ENCODE measurements at places on chromosomes 6 and 20.

DNA sequence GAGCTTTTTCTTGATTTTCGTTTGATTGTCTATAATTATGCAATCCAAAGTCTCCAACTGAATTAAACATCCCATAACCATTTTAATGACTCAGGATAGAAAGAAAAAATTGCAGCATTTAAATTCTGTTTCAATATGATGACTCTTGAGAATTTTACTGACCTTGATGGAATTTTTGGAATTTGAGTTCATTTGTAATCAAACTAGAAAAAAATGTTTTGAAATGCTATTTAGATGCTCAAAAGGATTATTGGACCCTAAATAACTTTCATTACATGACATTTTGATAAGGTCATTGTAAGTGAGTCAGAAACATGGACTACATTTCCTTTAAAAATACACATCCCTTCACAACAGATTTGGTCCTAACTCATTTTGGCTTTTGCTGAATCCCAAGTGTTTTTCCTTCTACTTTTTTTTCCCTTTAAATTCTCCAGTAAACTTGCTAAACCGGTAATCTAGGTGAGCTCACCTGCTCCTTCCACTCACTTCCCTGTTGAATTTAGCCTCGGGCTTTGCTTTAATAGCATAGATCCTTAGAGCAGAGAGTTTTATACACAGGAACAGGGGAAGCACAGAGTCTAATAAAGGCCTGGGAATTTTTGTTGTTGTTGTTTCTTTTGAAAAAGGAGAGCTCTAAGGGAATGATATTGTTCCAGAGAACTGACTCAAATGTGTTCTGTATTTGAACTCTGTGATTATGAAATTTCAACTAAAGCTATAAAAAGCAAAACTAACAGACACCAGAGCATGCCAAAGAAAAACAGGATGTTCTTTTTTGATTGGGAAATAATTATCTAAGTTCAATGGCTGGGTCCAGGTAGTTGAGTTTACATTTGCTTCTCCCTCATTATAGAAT lies 1088.2 kb upstream of the CITED2 start:
- H3K36me3 ChIP-seq, result no peaks in the 10 kb centered on the region
- peak overlapping the region; percentile 88 for H3K27ac ChIP-seq
- no peaks in the 10 kb centered on the region for H3K27me3 ChIP-seq
- H3K4me3 ChIP-seq, result no peak overlapping the region
- peak; percentile 53 for DNase-seq

DNA sequence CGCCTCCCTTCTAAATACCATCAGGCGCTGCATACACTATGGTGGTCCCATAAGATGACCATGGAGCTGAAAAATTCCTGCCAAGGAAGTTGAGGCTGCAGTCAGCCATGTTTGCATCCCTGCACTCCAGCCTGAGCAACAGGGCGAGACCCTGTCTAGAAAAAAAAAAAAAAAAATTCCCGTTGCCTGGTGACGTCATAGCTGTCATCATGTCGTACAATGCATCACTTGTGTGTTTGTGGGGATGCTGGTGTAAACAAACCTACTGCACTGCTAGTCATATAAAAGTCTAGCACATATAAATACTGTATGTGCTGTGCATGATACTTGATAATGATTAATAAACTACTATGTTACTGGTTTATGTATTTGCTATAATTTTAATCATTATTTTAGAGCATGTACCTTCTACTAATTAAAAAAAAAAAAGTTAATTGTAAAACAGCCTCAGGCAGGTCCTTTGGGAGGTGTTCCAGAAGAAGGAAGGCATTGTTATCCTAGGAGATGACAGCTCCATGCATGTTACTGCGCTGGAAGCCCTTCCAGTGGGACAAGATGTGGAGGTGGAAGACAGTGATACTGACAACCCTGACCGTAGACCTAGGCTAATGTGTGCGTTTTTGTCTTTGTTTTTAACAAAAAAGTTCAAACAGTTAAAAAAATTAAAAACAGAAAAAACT lies 132.6 kb downstream of the BANF2 start:
- peak; percentile 34 for DNase-seq
- peaks cover 25% of the 10 kb centered on the region for H3K4me1 ChIP-seq
- H3K27ac ChIP-seq, result peak overlapping the region; percentile 75

DNA sequence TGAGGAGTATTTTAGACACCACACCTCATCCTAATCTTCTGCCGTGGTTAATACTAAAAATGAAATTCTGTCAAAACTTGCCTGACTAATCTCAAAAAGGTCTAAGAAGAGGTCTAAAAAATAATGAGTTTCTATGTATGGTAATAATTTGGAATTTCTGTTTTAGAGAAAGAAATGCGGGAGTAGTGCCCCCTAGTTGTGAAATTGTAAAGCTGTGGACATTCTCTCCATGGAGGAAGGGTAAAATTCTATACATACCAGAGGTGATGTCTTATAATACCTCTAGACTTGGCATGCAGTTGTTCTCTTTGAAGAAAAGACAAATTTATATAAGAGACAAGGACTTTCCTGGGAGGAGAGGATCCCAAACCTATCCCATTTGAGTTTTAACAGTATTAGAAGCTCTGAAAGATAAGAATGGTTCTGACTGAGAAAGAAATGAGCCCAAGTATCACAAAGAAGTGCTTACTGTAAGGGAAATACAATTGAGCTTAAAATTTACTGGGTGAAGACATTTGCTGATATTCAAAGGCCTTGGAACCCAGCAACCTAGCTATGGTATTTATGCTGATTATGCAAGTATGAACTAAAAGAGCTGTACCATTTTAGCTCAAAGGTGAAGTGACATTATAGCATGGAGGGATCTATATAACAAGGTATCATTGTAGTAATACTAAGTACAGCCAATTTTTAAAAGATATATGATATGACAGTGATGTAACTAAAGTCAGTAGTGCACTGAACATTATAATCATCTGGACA lies 5.1 kb upstream of the EPHA7 start:
- no peak for DNase-seq
- no peaks in the 10 kb centered on the region for H3K36me3 ChIP-seq
- H3K4me1 ChIP-seq, result no peaks in the 10 kb centered on the region
- no peaks in the 10 kb centered on the region for H3K27me3 ChIP-seq
- no peak overlapping the region for H3K4me3 ChIP-seq
- H3K27ac ChIP-seq, result no peak overlapping the region

DNA sequence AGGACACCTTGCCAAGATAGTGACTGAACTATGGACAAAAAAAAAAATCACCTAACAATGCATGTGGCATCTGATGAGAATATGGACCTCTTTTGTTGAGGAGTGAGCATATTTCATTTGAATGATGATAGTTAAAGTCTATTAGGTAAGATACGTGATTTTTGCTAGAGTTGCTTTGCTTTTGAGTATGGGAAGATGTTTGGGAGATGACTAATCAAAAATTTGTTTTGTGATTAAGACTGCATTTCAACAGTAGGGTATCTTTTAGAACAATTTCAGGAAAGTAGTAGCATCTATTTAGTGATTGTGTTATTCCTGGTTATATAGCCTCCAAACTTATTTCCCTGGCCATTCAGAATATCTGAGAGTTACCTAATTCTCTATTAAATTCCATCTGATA lies 878.6 kb upstream of the CITED2 start:
- H3K36me3 ChIP-seq, result no peaks in the 10 kb centered on the region
- DNase-seq, result peak; percentile 52
- no peak overlapping the region for H3K27ac ChIP-seq
- H3K27me3 ChIP-seq, result no peaks in the 10 kb centered on the region
- H3K4me3 ChIP-seq, result no peak overlapping the region

DNA sequence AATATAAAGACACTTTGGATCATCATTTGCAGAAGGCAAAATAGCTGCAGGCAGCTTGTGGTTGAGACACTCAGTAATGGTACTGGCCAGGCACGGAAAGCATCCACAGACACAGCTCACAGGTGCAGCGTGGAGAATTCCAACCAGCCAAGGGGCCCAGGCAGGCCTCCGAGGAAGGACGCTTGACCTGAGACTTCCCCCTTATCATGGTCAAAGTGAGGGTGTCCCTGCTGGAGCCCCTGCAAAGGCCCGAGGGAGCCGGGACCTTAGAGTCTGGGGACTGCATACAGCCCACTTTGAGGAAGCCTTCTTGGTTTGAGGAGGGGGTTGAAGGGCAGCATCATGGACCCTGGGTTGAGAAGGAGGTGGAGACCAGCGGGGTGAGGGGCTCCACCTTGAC lies 15.1 kb upstream of the MYT1 start:
- no peaks in the 10 kb centered on the region for H3K4me1 ChIP-seq
- H3K4me3 ChIP-seq, result no peak overlapping the region
- no peak overlapping the region for H3K27ac ChIP-seq
- H3K36me3 ChIP-seq, result no peaks in the 10 kb centered on the region
- H3K27me3 ChIP-seq, result peaks cover 9% of the 10 kb centered on the region

GRCh38 chr6:3732345-3733141 lies 19.0 kb downstream of the PXDC1 start:
- no peak overlapping the region for H3K27ac ChIP-seq
- H3K4me3 ChIP-seq, result no peak overlapping the region
- peak; percentile 94 for DNase-seq
- no peaks in the 10 kb centered on the region for H3K27me3 ChIP-seq

DNA sequence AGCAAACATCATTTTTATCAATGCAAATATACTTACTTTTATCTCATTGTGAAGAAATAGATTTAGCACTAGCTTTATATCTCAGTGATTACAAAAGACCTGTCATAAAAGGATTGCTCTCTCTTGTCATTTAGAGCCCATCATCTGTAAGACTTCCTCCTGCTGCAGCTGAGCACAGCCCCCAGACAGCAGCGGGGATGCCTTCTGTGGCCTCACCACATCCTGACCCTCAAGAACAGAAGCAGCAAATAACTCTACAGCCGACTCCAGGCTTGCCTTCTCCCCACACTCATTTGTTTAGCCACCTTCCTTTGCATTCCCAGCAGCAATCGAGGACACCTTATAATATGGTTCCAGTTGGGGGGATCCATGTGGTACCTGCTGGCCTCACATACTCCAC lies 127.0 kb upstream of the EDN1 start:
- H3K4me1 ChIP-seq, result peaks cover 7% of the 10 kb centered on the region
- DNase-seq, result no peak
- H3K36me3 ChIP-seq, result peaks cover 23% of the 10 kb centered on the region

DNA sequence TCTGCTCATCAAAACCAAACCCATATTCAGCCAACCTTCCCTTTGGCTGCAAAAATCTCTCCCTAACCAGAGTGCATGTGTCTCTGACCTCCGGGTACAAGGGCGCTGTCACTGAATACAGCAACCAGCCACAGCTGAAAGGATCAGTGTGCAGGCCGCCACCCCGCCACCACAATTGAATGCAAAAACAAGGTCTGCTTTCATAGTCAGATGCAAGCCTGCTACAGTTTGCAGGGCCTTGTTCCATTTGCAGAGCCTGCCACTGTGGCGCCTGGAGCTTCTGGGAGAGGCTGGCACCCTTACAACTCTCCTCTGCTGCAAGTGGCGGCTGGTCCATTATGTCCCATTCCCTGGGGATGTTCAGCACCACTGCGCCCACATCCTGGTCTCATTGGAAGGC lies 23.5 kb downstream of the MDGA1 start:
- no peaks in the 10 kb centered on the region for H3K4me1 ChIP-seq
- H3K36me3 ChIP-seq, result no peaks in the 10 kb centered on the region
- no peaks in the 10 kb centered on the region for H3K27me3 ChIP-seq
- no peak for DNase-seq
- H3K4me3 ChIP-seq, result no peak overlapping the region

GRCh38 chr20:47102629-47103028 lies 208.0 kb downstream of the EYA2 start:
- 0 out of 2 replicates have a peak, but pooled peaks cover 2% of the 10 kb centered on the region for H3K36me3 ChIP-seq
- H3K4me3 ChIP-seq, result no peak overlapping the region
- no peak for DNase-seq
- no peaks in the 10 kb centered on the region for H3K27me3 ChIP-seq
- no peak overlapping the region for H3K27ac ChIP-seq
